ENCODE measurements at places on chromosomes 13 and 19.

GRCh38 chr13:93771782-93772181 lies 545.2 kb downstream of the GPC6 start:
- DNase-seq: no peak

DNA sequence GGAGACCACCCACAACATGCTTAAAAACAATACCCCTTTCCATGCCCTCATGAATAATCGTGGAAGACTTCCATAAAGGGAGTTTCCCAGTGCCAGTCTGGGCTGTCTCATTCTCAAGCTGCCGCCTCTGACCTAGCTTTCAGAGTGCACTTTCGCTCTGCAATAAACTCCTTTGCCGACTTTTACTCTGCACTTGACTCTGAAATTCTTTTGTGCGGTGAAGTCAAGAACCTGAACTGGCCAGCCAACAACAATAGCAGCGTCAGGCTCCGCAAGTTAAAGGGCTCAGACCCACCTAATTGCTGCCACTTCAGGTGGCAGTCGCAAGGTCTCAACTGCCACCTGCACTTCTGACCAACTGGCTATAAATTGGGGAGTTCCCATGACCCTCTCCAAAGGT lies 10.3 kb upstream of the LEUTX start:
- peak; percentile 6 for DNase-seq

- DNase-seq: no peak
Observed at GRCh38 chr13:43266936-43267615, 243.7 kb downstream of the DNAJC15 start.

GRCh38 chr19:55766466-55766865 lies 2.5 kb upstream of the RFPL4AL1 start:
- no peak for DNase-seq

- no peak for DNase-seq
Observed at GRCh38 chr19:39187552-39187943, 9.2 kb upstream of the NCCRP1 start.

Data from right kidney (tissue), 9 donors.